ENCODE measurements at places on chromosomes 3 and 15.

DNA sequence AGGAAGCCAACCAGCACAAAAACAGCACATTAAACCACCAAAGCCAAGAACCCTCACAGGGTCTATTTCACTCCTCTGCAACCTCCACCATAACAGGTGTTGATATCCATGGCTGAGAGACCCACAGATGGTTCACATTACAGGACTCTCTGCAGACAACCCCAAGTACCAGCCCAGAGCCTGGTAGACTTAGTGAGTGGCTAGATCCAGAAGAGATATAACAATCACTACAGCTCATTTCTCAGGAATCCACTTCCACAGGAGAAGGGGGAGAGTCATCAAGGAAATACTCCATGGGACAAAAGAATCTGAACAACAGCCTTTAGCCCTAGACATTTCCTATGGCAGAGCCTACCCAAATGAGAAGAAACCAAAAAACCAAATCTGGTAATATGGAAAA, 168.1 kb upstream of the CD96 start:
- H3K4me3 ChIP-seq: no peak overlapping the region
- H3K4me1 ChIP-seq: no peaks in the 10 kb centered on the region
- peak overlapping the region; percentile 0 for H3K27ac ChIP-seq
- no peaks in the 10 kb centered on the region for H3K27me3 ChIP-seq
- DNase-seq: no peak
- H3K36me3 ChIP-seq: no peaks in the 10 kb centered on the region

- H3K36me3 ChIP-seq: no peaks in the 10 kb centered on the region
- no peak overlapping the region for H3K27ac ChIP-seq
- no peak for DNase-seq
- H3K4me1 ChIP-seq: peaks cover 27% of the 10 kb centered on the region
These were observed 21.9 kb upstream of the CP start for GRCh38 chr3:149243540-149243939.

GRCh38 chr3:129037093-129037419, 23.5 kb upstream of the GP9 start:
- peaks cover 12% of the 10 kb centered on the region for H3K27me3 ChIP-seq
- H3K4me1 ChIP-seq: peaks cover 25% of the 10 kb centered on the region
- H3K27ac ChIP-seq: no peak overlapping the region
- no peak overlapping the region for H3K4me3 ChIP-seq

DNA sequence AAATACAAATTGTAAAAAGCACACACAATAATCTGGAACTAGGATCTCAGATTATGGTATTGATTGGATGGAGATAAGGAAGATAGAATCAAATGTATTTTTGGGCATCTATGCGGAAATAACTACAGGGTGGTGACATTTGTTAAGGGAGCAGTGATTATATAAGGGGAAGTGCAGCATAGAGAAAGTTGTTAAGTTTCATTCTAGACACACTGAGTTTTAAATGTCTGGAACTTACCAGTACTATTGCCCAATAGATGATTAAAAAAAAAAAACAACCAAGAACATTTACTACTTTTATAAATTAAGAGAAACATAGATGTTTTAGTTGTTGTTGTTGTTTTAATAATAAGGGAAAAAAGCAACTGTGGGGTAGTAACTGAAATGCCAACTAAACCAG, 32.1 kb upstream of the C3orf38 start:
- no peaks in the 10 kb centered on the region for H3K27me3 ChIP-seq
- no peak for DNase-seq
- no peak overlapping the region for H3K27ac ChIP-seq
- peaks cover 41% of the 10 kb centered on the region for H3K36me3 ChIP-seq
- H3K4me3 ChIP-seq: no peak overlapping the region

- DNase-seq: no peak
- H3K4me3 ChIP-seq: no peak overlapping the region
- H3K4me1 ChIP-seq: no peaks in the 10 kb centered on the region
- no peak overlapping the region for H3K27ac ChIP-seq
- no peaks in the 10 kb centered on the region for H3K36me3 ChIP-seq
These were observed 67.5 kb downstream of the SPRED1 start for GRCh38 chr15:38320181-38320580.

- H3K36me3 ChIP-seq: peaks cover 61% of the 10 kb centered on the region
- no peak overlapping the region for H3K27ac ChIP-seq
- DNase-seq: no peak
- H3K4me1 ChIP-seq: no peaks in the 10 kb centered on the region
- H3K4me3 ChIP-seq: no peak overlapping the region
- no peaks in the 10 kb centered on the region for H3K27me3 ChIP-seq
These were observed 29.5 kb downstream of the TKT start for GRCh38 chr3:53226142-53226840.

DNA sequence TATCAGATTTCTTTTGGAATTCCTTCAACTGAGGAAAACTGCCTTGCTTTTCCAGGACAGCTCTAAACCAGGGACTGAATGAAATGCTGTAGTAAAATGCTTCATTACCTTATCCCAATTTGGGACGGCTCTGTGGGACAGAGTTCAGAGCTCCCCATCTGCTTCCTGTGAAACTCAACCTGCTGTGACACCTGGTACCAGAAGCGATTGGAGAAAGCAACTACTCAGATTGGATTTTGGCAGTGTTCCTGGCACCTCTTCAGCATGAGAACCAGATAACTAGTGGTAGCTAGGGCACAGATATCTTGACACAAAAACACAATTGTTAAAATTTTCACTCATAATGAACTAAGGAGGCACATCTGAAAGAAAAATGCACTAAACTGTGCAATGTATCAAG, 539.1 kb downstream of the SI start:
- H3K36me3 ChIP-seq: no peaks in the 10 kb centered on the region
- H3K27ac ChIP-seq: no peak overlapping the region
- no peak for DNase-seq

GRCh38 chr3:127287840-127288239, at the start of gene PRR20G:
Gene PRR20G (minus strand): TSS chr3:127288046. CDS start chr3:127287365, 681 bp downstream.
- DNase-seq: peak; percentile 26
- H3K4me1 ChIP-seq: no peaks in the 10 kb centered on the region
- no peak within 1 kb of the TSS for H3K4me3 ChIP-seq
- H3K36me3 ChIP-seq: no peaks in the 10 kb centered on the region

DNA sequence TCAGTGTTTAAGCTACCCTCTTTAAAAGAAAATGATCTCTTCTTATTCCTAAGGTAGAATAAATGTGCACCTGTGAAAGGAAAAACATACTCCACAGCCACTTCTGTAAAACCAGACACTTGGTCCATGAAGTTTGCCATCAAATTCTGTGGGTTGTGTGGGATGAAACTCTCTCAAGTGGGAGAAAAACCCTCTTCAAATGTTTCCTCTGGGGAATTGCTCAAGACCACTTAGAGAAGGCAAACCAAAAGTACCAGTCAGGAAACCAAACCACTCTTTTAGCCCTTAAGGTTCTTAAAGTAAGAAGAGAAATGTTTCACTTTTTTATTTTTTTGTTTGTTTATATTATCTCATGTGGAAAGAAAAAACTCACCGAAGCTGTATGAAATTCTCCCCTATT, 1.2 kb downstream of the COL8A1 start:
- H3K36me3 ChIP-seq: no peaks in the 10 kb centered on the region
- H3K27ac ChIP-seq: no peak overlapping the region
- peaks cover 47% of the 10 kb centered on the region for H3K27me3 ChIP-seq
- H3K4me3 ChIP-seq: no peak overlapping the region

DNA sequence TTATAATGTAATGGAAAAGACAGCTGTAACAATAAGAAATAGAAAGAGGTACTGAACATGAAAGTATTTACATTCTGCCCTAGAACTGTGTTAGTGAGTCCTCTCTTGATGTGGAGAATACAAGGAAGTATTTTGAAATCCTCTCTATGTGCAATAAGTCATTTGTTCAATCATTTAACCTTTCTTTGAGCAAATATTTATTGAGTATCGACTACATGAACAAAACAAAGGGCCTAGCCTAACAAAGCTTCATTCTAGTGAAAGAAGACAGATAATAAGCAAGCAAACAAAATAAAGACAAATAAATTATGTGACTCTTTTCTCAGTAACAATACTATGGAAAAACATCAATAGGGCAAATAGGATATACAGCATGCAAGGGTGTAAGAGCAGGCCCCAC, 354.9 kb upstream of the ATP11B start:
- H3K4me3 ChIP-seq: no peak overlapping the region
- H3K36me3 ChIP-seq: no peaks in the 10 kb centered on the region
- H3K27me3 ChIP-seq: no peaks in the 10 kb centered on the region
- no peak for DNase-seq
- H3K4me1 ChIP-seq: no peaks in the 10 kb centered on the region

- no peak overlapping the region for H3K4me3 ChIP-seq
- DNase-seq: no peak
- H3K27ac ChIP-seq: no peak overlapping the region
- H3K27me3 ChIP-seq: no peaks in the 10 kb centered on the region
These were observed 30.6 kb upstream of the UBE3A start for GRCh38 chr15:25469377-25469776.

GRCh38 chr3:146546366-146546965, 2.1 kb upstream of the PLSCR1 start:
- no peak for DNase-seq
- peak overlapping the region; percentile 74 for H3K27ac ChIP-seq
- H3K36me3 ChIP-seq: peaks cover 18% of the 10 kb centered on the region
- H3K4me1 ChIP-seq: peaks cover 71% of the 10 kb centered on the region

- H3K36me3 ChIP-seq: no peaks in the 10 kb centered on the region
- no peak overlapping the region for H3K4me3 ChIP-seq
- H3K4me1 ChIP-seq: no peaks in the 10 kb centered on the region
- no peak for DNase-seq
- peaks cover 25% of the 10 kb centered on the region for H3K27me3 ChIP-seq
These were observed 8.1 kb upstream of the SELENOK start for GRCh38 chr3:53899750-53900149.

GRCh38 chr3:94626573-94626972, 563.7 kb downstream of the NSUN3 start:
- H3K27ac ChIP-seq: no peak overlapping the region
- H3K36me3 ChIP-seq: no peaks in the 10 kb centered on the region
- no peak for DNase-seq
- no peak overlapping the region for H3K4me3 ChIP-seq
- H3K27me3 ChIP-seq: no peaks in the 10 kb centered on the region
- no peaks in the 10 kb centered on the region for H3K4me1 ChIP-seq

DNA sequence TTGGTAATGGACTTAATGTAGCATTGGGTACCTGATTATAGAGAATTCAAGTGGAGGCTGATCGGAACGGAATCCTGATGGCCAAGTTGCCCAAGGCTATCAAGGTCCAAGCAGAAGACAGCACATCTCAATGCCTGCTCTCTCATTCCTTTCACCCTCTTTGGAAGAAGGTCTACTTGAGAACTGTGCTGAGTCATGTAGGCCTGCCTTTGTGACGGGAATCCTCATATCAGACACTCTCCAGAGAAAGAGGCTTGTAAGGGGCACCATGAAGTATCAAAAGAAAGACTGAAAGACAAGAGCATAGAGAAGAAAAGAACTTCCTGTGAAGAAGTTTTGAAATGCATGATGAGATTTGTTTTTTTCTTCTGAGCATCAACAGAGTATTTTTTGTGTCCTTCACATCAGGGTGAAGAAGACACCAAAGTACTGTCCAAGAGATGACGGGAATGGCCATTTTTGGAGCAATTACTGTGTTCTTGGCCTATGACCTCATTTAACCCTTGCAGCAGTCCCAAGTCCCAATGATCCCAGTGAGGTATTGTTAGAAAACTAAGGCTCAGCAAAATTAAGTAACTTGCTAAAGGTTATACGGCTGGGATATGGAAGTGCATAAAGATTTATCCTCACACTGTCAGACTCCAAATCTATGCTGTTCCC, 13.2 kb upstream of the LARP6 start:
- DNase-seq: no peak
- H3K36me3 ChIP-seq: no peaks in the 10 kb centered on the region
- no peak overlapping the region for H3K4me3 ChIP-seq
- H3K4me1 ChIP-seq: no peaks in the 10 kb centered on the region
- no peak overlapping the region for H3K27ac ChIP-seq

GRCh38 chr3:9067352-9067975, 104.2 kb upstream of the RAD18 start:
- no peaks in the 10 kb centered on the region for H3K4me1 ChIP-seq
- no peak overlapping the region for H3K27ac ChIP-seq
- peaks cover 2% of the 10 kb centered on the region for H3K27me3 ChIP-seq

DNA sequence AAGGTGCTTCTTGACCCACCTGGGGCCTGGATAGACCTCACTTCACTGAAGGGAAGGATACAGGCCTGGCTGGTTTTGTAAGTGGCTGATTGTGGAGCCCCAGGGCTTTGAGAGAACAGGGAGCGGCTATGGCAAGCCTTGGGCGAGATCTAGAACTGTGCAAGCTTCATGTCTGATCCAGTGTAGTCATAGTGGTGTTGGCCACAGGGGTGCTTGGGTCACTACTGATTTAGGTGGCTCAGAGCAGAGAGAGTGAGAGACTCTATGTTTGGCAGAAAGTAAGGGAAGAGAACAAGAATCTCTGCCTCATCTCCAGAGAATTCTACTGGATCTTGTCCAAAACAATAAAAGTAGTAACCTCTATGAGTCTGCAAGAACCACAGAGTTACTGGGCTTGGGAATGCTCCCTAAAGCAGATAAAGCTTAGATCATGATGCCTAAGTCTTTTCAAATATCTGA, 394.2 kb upstream of the EPHA3 start:
- no peaks in the 10 kb centered on the region for H3K4me1 ChIP-seq
- no peak overlapping the region for H3K27ac ChIP-seq
- no peak for DNase-seq
- no peaks in the 10 kb centered on the region for H3K36me3 ChIP-seq
- no peak overlapping the region for H3K4me3 ChIP-seq

- peaks cover 23% of the 10 kb centered on the region for H3K4me1 ChIP-seq
- H3K36me3 ChIP-seq: no peaks in the 10 kb centered on the region
- H3K4me3 ChIP-seq: no peak overlapping the region
- no peak overlapping the region for H3K27ac ChIP-seq
- no peak for DNase-seq
- no peaks in the 10 kb centered on the region for H3K27me3 ChIP-seq
These were observed 296.6 kb downstream of the SUCLG2 start for GRCh38 chr3:67357610-67358458.

- no peak overlapping the region for H3K27ac ChIP-seq
- no peaks in the 10 kb centered on the region for H3K27me3 ChIP-seq
- H3K4me3 ChIP-seq: no peak overlapping the region
These were observed 247.5 kb upstream of the LYSMD4 start for GRCh38 chr15:99980752-99981151.

DNA sequence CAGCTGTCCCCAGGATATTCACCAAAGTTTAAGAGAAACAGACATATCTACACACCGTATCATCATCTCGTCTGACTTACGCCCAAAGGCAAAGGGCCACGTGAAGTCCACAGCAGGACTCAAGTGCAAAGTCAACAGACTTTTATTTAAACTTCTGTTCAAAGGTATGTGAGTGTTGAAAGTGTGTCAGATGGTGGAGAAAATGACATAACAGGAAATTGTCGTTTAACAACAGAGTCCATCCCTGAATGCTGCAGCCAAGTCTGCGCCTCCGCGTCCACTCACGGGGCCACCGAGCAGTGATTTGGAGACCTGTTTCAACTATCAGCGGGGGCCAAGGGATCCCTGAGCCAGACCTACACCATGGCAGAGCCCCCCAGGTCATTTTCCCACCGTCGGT, 165.6 kb downstream of the XXYLT1 start:
- no peaks in the 10 kb centered on the region for H3K27me3 ChIP-seq
- no peak for DNase-seq
- no peak overlapping the region for H3K27ac ChIP-seq
- H3K4me1 ChIP-seq: peaks cover 25% of the 10 kb centered on the region
- no peak overlapping the region for H3K4me3 ChIP-seq
- H3K36me3 ChIP-seq: no peaks in the 10 kb centered on the region

Measured in activated CD8-positive, alpha-beta T cell treated with anti-CD3 and anti-CD28 coated beads, Interleukin-2, amount 10 ng/mL, durations not matched to agents 7 days and 5 days (primary cell).